ENCODE measurements at places on chromosomes 3 and 15.
A peak's percentile ranks its signal among the peaks of the same experiment; 100 is the strongest.

DNA sequence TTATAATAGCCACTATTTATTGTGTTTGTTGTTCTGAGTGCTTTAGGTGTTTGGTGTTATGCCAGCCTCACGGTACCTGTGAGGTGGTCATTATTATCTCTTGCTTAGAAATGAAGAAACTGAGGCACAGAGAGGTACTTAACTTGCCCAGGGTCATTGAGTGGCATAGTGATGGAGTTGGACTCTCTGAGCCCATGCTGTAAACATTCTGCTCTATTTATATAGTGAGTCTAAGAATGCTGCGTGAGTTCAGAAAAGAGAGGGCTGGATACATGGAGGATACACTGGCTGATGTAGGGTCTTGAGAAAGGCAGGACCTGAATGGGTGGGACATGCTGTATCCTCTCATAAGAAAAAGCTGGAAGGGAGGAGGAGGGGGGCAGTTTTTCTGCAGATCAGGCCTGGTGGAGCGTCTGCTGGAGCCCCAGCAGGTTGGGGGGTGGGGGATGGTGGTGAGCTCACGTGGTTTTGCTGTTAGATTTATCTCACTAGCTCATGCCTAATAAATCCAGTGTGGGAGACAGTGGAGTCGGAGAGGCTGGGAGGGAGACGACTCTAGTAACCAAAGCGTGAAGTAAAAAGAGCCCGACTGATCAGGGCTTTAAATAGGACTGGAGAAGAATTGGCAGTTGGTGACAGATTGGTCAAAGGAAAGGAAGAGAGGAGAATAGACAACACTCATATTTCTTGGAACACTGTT is 16.0 kb downstream of the MED12L start:
- no peak for DNase-seq

GRCh38 chr3:195859061-195859845 is 47.5 kb upstream of the MUC4 start:
- peak; percentile 59 for DNase-seq

GRCh38 chr3:189712906-189713483 is 81.8 kb downstream of the TP63 start:
- DNase-seq: no peak

GRCh38 chr3:47473391-47473790 is 2.4 kb downstream of the SCAP start:
- DNase-seq: no peak

- no peak for DNase-seq
Observed at GRCh38 chr3:17845026-17845812, 102.8 kb upstream of the TBC1D5 start.

GRCh38 chr3:50612234-50612882 is 784 bp upstream of the CISH start:
- DNase-seq: no peak

GRCh38 chr3:120429921-120430361 is 20.9 kb downstream of the FSTL1 start:
- DNase-seq: peak; percentile 38

GRCh38 chr15:91308855-91309254 is 208.8 kb downstream of the SV2B start:
- DNase-seq: no peak

DNA sequence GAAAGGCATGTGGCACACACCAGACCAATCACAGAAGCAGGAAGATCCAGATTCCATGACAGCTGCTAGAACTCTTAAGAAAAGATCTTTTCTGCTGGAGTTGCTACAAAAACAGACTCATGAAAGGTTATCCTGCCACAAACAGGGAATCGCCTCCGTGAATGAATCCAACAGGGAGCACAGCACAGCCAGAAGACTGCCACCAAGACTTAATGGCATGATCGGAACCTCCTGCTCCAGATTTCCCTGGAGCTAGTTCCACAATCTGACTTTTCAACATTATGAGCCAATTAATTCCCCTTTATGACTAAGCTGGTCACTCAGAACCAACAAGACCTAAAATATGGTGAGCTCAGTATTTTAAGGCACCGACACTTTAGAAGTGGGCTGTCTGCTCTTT is 232.5 kb downstream of the FOXP1 start:
- no peak for DNase-seq

DNA sequence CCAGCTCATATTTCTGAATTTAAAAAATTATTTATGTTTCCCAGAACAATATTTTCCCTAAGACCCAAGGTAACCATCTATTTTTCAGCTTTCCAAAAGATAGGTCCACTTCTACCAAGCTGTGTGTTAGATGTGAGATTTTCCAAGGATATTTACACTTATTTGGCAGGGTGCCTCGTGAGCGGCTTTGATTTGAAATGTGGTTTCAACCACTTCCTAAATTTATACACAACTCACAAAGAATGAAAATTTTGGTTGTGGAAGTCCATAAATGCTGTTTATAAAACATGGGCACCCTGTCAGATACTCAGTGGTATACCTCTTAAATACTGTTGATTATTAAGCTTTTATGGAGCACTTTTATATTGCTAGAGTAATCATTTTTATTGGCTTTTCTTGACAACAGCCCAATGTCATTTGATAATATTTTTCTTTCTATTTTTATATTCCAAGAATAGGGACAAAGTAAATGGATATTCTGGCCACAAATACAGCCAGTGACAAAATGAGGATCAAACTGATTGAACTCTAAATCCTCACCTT is 57.6 kb downstream of the GAP43 start:
- no peak for DNase-seq

DNA sequence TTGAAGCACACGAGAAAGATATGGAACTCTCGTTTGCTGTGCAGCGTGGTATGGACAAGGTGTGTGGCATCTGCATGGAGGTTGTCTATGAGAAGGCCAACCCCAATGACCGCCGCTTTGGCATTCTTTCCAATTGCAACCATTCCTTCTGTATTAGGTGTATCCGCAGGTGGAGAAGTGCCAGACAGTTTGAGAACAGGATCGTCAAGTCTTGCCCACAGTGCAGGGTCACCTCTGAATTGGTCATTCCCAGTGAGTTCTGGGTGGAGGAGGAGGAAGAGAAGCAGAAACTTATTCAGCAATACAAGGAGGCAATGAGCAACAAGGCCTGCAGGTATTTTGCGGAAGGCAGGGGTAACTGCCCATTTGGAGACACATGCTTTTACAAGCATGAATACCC is 1.2 kb downstream of the MKRN3 start:
- DNase-seq: no peak

- DNase-seq: no peak
Observed at GRCh38 chr15:45371546-45371945, 6.8 kb downstream of the GATM start.

- no peak for DNase-seq
Observed at GRCh38 chr3:103918336-103918735, 1448.4 kb upstream of the ALCAM start.

DNA sequence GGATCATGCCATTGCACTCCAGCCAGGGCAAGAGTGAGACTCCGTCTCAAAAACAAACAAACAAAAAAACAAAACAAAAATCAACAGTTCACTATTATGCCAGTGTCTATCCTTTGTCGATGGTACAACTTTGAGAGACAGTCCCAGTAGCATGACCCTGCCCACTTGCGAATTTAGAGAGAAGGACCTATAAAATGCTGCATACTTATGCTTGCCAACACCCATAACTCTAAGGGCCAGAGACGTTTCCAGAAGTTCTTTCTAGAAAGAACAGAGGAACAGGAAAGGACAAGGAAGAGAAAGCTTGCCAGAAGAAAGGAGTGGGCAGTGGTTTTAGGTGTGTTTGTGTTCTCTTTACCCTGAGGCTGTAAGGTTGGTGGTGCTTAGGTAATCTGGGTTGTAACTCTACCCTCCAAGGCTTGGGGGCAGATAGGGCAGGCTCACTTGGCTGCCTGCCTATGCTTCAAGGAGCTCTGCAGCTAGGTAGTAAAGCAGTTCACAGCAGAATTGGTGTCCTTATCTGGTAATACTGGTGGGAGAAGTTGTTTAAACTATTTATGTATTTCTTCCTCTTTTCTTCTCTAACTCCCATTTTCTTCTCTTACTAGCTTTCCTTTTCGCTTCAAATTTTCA is 50.6 kb upstream of the SPPL2A start:
- no peak for DNase-seq

GRCh38 chr3:14795996-14796395 is 22.8 kb upstream of the FGD5 start:
- DNase-seq: no peak

GRCh38 chr3:49427586-49427985 is 1.5 kb downstream of the NICN1 start:
- no peak for DNase-seq

GRCh38 chr3:160720123-160720746 is 35.8 kb upstream of the PPM1L start:
- no peak for DNase-seq

GRCh38 chr3:192010490-192010889 is 549.5 kb downstream of the PYDC2 start:
- DNase-seq: no peak

DNA sequence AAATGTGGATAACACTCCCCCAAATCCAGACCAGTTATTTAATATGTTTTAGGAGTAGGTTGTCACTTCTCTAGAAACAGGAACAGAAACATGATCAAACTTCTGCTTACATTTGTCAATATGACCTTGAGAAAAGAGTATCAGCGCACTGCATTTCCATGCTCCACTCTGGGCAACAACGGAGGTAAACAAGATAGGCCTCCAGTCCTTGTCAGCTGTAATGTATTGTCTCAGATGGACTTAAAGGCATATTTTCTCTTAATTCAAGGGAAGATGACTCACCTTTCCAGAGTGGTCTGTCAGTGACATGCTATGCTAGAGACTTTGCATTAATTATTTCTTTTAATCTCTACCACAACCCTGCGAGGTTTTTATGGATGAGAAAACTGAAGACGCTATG is 51.6 kb upstream of the TCF12 start:
- no peak for DNase-seq

GRCh38 chr3:16474920-16475319 is 38.6 kb downstream of the RFTN1 start:
- DNase-seq: no peak

DNA sequence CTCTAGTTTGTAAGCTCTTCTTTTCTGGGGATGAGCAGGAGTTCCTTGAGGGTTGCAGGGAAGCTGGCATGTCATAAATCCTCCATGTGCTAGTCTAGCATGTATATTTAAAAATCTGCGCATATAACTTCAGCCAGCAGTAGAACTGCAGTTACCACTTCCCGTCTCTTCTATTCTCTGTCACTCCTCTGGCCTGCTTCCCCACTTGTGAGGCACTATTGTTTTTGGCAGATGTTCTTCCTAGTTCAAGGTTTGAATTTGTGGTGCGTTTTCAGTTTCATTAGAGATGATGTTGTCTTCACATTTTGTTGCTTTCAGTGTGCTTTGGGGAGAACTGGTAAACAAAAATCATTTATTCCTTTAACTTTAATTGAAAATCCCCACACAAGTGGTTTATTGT is 169.1 kb upstream of the ZPLD1 start:
- no peak for DNase-seq

- no peak for DNase-seq
Observed at GRCh38 chr3:115635406-115635805, 12.1 kb downstream of the GAP43 start.

DNA sequence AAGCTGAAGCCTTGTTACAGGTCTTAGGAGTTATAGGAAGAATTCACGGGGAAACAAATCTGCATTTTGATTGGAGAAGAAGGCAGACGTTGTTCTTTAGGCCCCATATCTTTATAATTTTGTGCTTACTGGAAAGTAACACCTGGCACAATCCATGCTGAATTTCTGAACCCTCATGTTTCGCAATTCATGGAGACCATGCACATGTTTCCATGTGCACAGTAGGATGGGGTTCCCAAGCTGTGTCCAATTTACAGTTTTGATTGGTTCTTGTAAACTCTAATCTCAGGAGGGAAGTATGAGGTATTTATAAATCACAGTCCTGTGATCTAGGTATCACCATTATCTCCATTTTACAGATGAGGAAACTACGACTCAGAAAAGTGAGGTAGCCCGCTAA is 7.8 kb upstream of the SCAANT1 start:
- DNase-seq: no peak

GRCh38 chr15:49045751-49046219 is 461 bp downstream of the SECISBP2L start:
- DNase-seq: peak; percentile 11

DNA sequence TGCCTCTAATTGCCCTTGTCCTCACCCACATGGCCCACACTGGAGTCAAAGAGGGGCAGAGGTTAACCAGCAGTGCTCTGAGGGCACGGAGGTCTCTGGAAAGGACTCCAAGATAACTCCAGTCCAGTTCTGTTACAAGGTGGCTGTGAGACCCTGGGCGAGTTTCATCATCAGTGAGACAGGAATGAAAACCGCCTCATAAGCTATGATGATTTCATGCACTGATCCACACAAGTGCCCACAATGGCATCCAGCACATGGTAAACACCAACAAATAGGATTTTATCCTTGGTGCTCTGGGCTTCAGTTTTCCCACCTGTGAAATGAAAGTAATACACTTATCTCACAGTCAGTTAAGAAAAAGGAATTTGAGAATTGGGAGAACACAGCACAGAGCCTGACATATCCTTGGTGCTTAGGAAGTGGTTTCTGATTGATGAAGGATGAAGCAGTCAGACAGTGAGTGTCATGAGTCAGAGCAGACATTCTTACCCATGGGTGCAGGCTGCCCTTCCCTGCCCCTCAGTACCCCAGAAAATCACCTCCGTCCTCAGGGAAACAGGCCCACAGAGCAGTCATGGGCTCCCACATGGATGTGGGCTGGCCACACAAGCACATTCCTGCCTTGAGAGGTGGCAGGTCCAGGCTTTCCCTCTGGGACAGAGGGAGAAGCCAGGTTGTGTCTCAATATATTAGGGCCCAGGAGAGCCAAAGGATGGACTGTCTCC is 48.4 kb downstream of the DAPK2 start:
- no peak for DNase-seq

DNA sequence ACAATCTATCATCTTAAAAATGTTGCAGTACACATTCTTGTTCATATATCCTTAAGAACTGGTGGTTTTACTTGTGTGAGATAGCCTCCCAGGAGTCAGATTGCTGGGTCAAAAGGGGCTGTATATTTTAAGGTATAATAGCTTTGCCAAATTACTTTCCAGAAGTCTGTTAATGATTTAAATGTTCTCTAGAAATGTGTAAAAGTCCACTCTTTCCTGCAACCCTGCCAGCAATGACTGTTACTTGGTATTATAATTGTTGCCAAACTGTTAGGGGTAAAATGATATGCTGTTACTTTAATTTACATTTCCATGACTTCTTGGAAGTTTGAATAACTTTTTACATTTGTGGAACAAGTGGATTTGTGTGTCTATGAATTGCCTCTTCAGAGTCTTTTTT is 170.8 kb downstream of the SLC9A9 start:
- DNase-seq: no peak

DNA sequence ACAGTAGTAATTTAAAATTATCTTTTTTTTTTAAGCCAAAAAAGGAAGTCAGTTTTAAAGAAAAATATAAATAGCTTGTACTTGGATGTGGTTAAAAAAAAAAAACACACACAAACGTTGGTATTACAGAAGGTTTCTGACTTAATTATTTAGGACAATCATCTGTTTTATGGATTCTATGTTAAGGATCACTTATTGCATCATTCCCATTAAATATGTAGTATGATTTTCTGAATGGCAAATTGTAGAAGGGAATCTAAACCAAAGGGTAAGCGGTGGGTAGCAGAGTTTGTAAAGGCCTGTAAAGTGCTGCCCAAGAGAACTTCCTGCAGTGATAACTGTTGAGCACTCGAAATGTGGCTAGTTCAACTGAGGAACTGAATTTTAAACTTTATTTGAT is 8.0 kb downstream of the SENP2 start:
- DNase-seq: no peak

Measured in brain microvascular endothelial cell (primary cell).